ENCODE measurements at places on chromosomes 7 and 10. TPM values are rescaled to one million over a fixed set of nuclear protein-coding genes. Genes with fewer than 3 reads are reported as not detected.

DNA sequence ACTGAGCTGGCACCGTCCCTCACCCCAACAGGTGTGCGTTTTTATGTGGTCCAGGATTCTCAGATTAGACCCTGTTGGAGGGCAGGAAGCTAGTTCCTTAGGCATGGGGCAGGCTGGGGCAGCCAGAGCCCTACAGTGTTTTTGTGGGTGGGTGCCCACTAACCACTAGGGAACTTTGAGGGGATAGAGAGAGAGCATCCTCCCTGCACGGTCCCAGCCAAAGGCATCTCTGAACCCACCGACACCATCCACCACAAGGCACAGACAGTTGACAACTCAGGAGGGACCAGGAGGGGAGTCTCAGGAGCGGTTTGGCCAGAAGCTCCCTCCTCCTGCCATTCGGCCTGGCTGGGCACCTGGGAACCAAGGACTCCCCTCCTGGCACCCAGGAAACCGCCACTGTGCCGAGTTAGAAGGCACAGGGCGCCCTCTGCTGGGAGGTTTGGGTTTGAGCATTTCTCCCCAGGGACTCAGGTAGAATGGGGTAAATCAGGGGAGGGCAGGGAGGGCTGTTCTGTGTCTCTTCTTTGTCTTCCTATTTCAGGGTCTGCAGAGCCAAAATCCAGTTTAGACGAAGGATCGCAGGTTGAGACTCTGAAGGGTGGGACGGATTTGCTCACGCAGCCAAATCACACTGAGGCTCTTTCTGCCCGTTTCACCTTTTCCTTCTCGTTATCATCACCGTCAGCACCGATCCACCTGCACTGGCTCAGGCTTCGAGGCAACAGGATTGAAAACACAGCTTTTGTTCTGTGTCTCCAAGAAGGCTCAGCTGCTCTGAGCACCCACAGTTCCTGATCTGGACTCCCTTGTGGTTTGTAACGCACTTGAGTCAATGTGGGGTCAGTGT lies 84.8 kb upstream of the COL13A1 start:
- H3K36me3 ChIP-seq, result no peaks in the 10 kb centered on the region
- H3K4me3 ChIP-seq, result no peak overlapping the region
- no peak overlapping the region for H3K27ac ChIP-seq
- no peaks in the 10 kb centered on the region for H3K4me1 ChIP-seq
- peak; percentile 78 for DNase-seq

DNA sequence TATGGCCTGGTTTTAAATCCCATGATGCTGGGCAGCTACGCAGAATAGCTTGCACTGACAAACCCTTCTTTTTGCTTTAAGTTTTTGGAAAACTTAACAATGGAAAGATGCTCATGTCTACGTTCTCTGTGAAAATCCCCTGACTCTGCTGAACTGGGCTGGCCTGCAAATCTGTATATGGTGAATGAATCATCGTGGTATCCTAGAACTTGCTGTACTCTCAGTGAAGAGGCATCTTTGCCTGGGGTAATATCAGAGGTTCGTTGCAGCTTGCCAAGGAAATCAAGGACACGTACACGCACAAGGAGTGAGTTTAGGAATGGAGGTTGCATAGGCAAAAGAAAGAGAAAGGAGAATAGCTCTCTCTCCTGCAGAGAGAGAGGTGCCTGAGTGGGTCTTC lies 382.0 kb upstream of the ADARB2 start:
- peaks cover 5% of the 10 kb centered on the region for H3K27me3 ChIP-seq
- H3K27ac ChIP-seq, result no peak overlapping the region
- H3K4me3 ChIP-seq, result no peak overlapping the region
- no peaks in the 10 kb centered on the region for H3K36me3 ChIP-seq

GRCh38 chr7:148340438-148341280 lies 249.9 kb upstream of the C7orf33 start:
- H3K4me3 ChIP-seq, result no peak overlapping the region
- no peak for DNase-seq
- H3K36me3 ChIP-seq, result no peaks in the 10 kb centered on the region
- no peak overlapping the region for H3K27ac ChIP-seq
- peaks cover 13% of the 10 kb centered on the region for H3K4me1 ChIP-seq
- peaks cover 54% of the 10 kb centered on the region for H3K27me3 ChIP-seq

DNA sequence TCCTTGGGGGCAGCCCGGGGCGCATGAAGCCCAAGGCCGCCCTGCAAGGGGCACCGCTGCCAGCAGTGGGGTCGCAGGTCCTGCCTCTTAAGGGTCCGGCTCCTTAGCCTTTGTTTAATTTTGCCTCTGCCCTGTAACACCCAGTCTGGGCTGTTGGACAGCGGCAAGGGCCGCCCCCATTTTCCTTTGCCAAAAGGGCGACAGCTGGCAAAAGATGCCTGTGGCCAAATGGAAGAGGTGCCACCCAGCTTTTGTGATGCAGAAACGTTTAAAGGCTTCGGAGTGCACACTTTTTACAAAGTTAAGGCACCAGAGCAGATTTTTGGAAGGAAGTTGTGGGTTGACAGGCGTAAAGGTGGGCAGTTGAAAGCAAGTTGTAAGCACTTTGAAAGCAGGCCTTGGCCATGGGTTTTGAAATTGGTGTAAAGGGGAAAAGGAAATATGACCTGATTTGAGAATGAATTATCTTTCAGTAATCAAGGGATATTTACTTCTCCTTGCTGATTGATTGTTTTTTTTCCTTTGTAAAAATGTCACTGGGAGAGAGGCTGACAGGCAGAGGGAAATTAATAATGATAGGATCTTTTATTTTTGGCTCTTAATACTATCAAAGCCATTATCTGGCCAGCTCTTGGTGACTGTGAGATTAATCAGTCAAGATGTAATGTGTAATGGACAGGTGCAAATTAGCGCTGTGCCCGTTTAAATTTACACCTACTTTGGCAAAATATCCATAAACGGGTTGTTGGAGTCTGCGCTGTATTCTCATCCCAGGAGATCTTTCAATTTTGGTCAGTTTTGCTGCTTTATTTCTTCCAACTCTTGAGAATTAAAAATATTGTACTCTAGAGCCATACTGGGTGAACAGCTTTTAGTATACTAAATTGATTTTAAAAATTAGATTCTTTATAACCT lies 1.2 kb downstream of the CASD1 start:
- H3K27me3 ChIP-seq, result no peaks in the 10 kb centered on the region
- no peaks in the 10 kb centered on the region for H3K36me3 ChIP-seq
- peaks cover 47% of the 10 kb centered on the region for H3K4me1 ChIP-seq
- peak overlapping the region; percentile 73 for H3K4me3 ChIP-seq
- DNase-seq, result peak; percentile 51
- peak overlapping the region; percentile 83 for H3K27ac ChIP-seq

Gene OR2A1
- not detected for total RNA-seq

Gene MACC1
- 0.05 TPM for total RNA-seq
